Mesendoderm (in vitro differentiated cells): ENCODE measurements at places on chromosomes 7 and 10.

- DNase-seq: no peak
These were observed 106.0 kb upstream of the ZNF32 start for GRCh38 chr10:43754569-43755260.

DNA sequence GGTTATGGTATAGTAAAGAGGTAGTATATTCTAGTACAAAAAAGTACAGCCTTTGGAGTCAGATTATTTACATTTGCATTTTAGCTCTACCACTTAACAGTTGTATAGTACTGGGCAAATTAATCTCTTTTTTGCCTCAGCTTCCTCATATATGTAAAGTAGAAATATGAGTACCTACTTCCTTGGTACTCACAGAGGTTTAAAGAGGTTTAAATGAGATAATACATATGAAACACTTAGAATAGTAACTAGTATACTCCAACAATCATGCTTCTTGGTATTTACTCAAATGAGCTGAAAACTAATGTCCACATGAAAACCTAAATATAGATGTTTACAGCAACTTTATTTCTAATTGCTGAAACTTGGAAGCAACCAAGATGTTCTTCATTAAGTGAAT, 14.7 kb downstream of the FRA10AC1 start:
- no peak for DNase-seq

GRCh38 chr7:37729181-37729580, 45.6 kb downstream of the GPR141 start:
- DNase-seq: no peak

GRCh38 chr10:5163487-5163886, 21.5 kb downstream of the AKR1C8 start:
- DNase-seq: no peak

DNA sequence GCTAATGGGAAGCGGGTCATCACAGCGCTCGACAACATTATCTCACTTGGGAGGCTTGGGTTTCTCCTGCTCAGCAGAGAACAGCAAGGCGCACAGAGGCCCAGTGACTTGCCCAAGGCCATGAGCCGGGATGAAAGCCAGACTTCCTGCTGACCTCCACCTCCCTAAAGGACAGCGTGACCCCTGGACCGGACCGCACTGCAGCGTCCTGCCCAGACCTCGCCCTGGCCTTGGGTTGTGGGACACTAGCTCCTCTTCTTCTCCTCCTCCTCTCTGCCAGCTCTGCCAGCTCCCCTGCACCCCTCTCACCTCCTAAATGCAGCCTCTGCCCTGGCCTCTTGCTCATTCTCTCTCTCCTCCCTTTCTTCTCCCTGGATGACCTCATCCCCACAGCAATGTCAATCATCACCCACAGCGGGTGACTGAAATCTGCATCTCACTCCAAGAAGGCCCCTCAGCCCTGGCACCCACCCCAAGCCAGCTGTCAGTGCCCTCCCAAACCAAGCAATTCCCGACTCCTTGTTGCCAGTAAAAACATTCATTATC, 19.4 kb downstream of the SPOCK2 start:
- no peak for DNase-seq

DNA sequence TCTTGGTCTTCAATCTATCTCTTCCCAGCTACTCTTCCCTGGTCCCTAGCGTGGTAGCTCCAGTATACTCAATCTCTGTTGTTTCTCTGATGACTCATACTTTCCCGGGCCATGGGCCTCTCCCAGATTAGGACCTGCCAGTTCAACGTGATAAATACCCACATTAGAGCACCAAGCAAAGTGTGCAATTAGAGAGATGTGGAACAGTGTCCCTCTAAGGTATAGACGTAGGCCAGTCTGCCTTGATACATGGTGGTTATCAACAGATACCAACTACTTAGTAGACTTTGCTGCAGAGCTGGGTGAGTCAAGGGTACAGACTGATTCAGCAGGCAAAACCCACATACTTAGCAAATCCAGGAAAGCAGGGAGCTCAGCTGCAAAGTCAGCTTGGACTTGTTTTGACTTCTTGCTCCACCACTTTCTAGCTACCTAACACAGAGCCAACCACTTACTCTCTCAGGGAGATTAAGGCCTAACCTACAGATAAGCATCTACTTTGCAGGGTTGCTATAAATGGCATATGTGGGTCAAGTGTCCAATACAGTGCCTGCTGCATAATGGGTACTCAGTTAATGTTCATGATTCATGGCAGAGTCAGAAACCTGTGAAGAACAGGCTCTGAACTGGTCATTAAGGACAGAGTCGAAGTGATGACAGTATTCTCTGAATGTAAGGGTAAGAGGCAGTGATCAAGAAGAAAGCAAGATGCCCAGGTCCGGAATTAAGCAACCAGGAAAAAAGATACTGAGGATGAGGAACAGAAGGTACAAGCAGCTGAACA, 176.1 kb downstream of the CHN2 start:
- DNase-seq: peak; percentile 19

- DNase-seq: peak; percentile 70
These were observed at the start of gene WNT16 for GRCh38 chr7:121328508-121329190. TSS of gene WNT16 (plus strand) at chr7:121329000. CDS start at chr7:121329293, 293 bp downstream.

DNA sequence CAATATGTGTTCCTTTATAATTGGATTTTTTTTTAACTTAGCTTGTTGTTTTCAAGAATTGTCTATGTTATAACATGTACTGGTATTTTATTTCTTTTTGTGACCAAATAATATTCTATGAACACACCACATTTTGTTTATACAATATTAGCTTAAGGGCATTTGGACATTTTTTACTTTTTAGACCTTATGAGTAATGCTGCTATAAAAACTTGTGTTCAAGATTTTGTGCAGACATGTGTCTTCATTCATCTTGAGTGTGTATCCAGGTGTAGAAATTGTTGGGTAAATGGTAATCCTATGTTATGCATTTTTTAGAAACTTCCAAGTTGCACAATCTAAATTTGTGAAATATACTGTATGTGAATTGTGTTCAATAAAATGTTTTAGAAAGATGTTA, 936.7 kb downstream of the CCSER2 start:
- DNase-seq: no peak

GRCh38 chr10:75297021-75297599, 61.4 kb upstream of the COMTD1 start:
- no peak for DNase-seq

DNA sequence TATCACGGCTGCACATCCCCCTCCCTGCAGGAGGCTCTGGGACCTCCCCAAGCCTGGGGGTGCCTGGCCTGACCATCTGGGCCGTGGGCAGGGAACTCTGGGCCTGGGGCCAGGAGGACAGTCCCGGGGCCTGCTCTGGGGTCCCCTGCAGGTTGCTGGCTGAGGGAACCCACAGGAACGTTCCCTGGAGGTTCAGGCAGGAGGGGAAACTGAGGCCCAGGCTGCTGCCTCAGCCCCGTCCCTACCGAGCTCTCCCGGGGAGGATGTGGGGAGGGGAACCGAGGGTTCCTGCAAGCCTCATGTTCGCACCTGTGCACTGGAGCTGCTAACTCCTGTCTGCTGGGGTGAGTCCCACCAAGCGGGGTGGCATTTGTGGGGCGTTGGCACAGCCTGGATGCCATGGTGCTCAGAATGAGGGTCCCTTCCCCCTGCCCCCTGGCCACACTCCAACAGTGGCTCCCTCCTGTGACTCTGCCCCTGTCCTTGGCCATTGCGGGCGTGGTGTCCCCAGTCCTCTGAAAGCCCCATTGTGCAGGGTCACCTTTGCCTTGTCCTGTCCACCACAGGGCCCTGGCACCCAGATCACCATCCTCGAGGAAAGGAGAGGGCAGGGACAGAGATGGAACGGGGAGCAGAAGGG, 9.4 kb downstream of the ELFN1 start:
- DNase-seq: no peak

GRCh38 chr10:29158066-29158465, 130.8 kb upstream of the LYZL1 start:
- DNase-seq: no peak

- DNase-seq: peak; percentile 77
These were observed 45.8 kb upstream of the PRSS58 start for GRCh38 chr7:142303650-142304049.

DNA sequence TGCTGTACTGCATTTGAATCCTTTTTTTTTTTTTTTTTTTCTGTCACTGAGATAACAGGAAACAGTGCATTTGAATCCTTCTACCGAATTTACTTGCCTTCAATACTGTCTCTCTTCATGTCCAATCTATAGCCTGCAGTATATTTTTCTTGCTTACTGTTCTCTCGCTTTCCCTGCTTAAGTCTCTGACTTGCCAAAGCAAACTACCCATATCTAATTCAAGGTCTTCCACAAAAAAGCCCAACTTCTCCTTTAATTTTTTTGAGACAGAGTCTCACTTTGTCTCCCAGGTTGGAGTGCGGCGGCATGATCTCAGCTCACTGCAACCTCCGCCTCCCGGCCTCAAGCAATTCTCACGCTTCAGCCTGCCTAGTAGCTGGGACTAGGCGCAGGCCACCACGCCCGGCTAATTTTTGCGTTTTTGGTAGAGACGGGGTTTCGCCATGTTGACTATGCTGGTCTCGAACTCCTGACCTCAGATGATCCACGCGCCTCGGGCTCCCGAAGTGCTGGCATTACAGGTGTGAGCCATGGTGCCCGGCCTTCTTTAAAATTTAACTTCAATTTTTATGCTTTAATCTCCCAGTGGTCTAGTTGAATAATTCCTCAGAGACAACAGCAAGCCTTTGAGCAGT, 882 bp downstream of the PDCD11 start:
- DNase-seq: no peak

DNA sequence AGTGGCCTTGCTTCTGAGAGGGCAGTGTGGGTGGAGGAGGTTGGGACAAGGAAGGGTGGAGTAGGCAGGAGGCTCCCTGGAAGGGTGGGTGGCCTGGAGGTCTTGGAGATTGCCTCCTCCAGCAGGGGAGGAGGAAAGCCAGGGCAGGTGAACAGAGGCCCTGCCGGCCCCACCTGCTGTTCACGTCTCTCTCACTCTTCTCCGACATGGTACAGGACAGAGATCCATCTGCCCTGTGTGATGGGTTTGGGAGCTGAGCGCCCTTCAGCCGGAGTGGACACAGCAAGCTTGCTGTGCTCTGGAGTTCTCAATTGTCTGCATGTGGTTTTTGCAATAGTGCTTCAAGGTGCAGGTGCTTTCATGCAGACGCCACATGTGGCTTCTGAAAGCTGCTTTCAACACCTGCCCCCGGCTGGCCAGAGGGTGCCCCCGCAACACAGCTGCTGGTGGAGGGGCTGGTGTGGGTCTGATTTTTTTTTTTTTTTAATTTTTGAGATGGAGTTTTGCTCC, 82.8 kb upstream of the GNA12 start:
- DNase-seq: no peak

DNA sequence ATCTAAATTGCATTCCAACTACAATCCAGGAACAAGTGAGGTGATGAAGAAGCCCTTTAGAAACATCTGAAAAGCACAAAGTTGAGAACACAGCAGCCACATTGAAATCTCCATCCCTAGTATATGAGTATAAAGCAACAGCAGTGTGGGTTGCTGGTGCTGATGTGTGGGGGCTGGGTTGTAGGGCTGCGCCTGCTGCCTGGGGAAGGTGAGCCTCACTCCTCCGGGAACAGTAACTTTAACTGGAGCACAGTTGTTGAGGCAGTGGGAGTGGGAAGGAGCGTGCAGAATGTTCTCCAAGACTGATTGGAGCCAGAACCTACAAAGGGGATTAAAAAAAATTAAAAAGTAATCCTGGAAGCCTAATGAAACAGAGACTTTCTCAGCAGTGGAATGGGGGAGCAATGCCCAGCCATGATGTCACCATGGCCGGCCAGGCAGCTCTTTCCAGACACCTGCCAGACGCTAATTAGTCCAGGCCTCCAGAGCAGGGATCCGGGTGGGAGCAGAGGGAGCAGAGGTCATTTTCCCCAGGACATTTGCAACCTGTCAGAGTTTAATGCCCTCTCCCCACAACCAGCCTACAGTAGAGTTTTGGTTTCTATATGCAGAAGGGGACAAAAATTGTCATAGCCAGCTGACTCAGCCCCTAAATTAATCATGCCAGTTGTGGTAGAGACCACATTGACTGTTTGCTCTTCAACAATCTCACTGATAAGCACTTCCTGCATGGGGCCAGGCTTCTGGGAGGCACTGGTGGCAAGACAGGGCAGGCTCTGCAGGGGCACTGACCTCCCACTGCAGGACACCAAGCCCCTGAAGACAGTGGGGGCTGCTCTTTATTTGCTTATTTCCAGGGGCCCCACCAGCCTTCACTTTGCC, 133.0 kb upstream of the ZNF32 start:
- peak; percentile 18 for DNase-seq

DNA sequence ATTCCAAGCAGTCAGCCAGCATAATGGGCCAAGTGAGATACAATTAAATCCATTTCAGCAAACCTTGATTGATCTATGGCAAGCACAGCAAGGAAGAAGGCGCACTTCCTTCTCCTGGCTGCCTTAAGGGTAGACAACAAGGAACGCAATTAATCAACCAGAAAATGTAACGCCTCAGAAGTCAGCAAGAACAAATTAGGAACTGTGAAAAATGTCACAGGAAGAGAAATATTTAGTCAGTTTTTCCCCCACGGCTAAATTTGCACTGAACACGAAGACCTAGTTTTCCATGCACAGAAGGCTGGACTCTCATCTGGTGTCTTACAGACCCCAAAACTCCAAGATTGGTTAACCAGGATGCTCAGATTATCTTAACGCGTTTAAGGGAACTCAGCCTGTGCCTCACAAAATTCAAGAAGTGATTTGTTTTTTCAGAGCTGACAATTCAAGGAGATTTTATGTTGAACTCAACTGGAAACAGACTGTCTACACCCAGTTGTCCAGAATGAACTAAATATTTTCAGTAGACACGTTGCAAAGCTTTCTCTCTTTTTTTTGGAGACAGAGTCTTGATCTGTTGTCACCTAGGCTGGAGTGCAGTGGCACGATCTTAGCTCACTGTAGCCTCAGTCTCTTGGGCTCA, 14.2 kb downstream of the SNX8 start:
- no peak for DNase-seq

GRCh38 chr7:132607656-132608055, 31.4 kb upstream of the PLXNA4 start:
- no peak for DNase-seq

GRCh38 chr10:6240254-6240653, 37.5 kb downstream of the PFKFB3 start:
- no peak for DNase-seq

DNA sequence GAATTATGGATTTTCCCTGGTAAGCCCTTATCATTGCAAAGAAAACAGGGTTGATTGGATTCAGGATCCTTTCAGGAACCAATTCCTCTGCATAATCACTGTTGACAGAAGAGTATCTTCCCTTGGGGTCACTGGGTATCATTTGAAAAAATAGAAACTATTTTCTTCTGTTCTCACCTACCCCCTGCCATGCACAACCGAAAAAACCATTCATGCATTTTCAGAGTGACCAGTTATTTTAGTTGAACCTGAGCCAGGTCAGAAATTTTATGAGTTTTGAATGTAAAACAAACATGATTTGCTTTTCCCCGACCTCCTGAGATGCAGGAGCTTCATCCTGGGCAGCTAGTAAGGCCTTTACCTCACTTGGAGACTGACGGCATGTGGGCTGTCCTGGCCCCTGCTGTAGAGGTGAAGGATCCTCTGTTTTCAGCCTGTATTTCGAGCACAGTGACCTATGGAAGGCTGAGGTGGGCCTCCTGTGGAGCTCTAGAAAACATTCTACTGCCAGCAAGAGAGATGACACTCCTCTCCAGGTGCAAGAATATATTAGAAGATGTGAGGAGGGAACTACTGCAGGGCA, 30.1 kb downstream of the TMEM178B start:
- no peak for DNase-seq

GRCh38 chr7:37262181-37262580, 186.5 kb downstream of the ELMO1 start:
- DNase-seq: no peak
